Renal cortical epithelial cell (primary cell): ENCODE measurements at places on chromosomes 3 and 15.

DNA sequence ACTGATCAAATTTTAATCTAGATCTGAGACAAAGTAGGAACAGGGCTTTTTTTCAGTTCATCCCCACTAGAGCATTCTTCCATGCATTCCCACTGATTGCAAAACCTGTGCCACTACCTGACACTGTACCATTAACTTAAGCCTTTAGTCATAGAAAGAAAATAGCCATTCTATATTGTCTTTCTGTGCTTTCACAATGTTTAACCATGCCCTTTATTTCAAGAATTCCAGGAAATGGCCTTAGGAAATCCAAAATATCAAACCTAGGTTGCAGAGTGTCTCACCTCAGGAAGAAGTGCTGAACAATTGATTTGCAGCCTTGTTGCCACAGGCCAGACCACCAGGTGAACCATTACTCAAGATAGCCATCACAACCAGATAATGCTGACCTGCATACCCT is 56.2 kb upstream of the TGFBR2 start:
- peak; percentile 85 for DNase-seq

DNA sequence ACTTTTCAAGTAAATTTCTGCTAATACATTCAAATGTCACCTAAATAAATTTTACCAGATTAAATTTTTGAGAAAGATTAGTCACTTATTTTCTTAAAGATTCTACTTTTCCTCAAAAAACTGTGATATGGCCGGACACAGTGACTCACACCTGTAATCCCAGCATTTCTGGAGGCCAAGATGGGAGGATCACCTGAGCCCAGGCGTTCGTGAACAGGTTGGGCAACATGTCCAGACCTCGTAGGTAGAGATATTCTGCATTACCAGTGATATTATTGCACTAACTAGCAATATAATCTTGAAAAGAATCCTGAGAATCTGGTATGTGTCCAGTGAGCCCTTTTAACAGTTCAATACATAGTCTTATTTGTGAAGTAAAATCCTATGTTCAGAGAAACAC is 61.7 kb downstream of the CBLB start:
- no peak for DNase-seq

GRCh38 chr3:156071031-156071430 is 49.3 kb upstream of the KCNAB1 start:
- no peak for DNase-seq

DNA sequence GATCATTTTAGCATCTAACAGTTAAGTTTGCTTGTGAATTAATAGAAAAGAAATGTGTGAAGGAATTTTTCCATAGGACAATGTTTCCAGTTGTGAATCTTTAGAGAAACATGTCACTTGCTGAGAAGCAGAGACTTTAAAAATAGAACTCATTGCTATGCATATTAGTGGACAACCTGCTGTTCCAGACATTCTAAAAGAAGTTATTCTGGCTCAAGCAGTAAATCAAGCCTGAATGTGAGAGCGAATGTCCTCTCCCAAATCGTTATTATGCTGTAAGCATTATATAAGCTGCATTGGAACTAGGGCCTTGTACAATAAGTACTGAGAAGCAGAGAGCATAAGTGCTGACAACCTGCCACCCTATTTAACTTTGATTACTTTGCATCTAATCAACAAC is 990.9 kb downstream of the PLOD2 start:
- DNase-seq: no peak

- no peak for DNase-seq
Observed at GRCh38 chr15:99507016-99507503, 58.7 kb upstream of the MEF2A start.

DNA sequence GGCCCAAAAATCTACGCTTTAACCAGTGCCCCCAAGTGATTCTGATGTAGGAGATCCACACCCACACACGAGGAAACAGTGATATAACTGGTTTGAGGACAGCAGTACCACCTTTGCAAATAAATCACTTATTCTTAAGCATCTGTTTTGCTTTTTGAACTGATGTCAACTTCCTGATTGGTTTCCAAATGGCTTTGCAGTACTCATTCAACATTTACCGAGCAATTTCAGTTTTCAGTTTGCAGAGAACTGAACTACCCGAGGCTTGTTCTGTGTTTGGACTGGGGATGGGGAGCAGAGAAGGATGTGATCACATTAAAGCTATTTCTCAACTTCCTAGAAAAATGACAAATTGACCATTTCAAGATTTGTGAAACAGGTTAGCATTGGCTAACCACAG is 1.1 kb upstream of the GYG1 start:
- no peak for DNase-seq

DNA sequence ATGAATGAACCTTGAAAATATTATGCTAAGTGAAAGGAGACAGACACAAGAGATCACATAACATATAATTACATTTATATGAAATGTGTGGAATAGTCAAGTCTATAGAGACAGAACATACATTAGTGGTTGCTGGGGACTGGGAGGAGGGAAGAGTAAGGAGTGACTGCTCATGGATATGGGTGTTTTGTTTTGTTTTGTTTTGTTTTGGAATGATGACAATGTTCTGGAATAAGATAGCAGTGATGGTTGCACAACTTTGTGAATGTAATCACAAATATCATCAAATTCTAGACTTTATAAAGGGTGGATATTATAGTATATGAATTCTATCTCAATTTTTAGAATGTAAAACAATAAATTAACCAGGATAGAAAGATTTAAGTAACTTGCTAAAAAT is 57.4 kb upstream of the PHLDB2 start:
- peak; percentile 47 for DNase-seq

DNA sequence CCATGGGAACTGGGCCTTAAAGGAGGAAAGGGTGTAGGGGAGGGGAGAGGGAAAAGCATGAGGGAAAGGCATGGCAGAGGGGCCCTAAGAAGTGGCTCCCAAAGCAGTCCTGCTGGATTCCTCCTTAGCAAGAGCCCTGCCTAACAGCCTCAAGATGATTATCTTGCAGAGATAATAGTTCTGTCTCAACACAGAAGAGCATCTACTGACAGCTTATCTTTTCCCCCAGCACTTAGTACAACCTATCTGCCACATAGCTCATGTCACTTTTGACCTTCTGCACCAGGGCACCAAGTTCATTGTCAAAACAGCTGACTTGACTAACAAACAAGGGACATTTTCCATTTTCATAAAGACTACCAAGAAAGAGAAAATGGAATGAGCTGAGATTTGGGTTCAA is 86.3 kb downstream of the ANP32A start:
- no peak for DNase-seq

GRCh38 chr15:75720787-75721479 is 8.3 kb upstream of the CSPG4 start:
- DNase-seq: peak; percentile 66

DNA sequence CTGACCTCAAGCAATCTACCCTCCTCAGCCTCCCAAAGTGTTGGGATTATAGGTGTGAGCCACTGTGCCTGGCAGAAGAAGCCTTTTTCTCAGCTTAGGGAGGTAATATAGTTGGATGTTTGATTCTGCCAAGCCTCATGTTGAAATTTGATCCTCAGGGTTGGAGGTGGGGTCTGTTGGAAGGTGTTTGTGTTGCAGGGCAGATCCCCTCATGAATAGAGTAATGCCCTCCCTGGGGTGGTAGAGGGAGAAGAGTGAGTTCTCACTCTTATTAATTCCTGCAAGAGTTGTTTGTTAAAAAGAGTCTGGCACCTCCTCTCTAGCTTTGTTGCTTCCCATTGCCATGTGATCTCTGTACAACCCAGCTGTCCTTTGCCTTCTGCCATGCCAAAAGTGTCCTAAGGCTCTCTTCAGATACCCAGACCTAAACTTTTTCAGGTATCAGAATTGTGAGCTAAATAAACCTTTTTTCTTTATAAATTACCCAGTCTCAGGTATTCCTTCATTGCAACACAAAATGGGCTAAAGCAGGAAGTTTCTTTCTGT is 16.4 kb downstream of the NECTIN3 start:
- no peak for DNase-seq

DNA sequence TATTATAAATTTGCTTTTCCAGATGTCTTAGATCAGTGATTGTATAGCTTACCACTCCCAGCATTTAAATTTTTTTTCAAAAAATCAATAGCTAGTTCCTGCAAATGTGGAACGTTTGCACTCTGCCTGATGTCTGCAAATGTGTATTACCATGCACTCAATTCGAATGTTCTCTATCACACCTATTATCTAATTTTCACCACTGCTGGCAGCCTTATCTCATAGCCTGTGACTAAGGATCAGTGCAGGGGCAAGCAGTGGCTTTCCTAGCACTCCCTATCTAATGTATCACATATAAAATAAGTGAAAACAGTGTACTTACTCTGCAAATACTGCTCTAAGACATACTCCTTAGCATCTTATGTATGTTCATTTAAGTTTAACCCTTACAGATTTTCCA is 196.3 kb upstream of the PLSCR5 start:
- DNase-seq: no peak

- no peak for DNase-seq
Observed at GRCh38 chr3:65811086-65811761, 227.5 kb downstream of the MAGI1 start.

GRCh38 chr3:102165367-102165766 is 269.4 kb upstream of the ZPLD1 start:
- DNase-seq: peak; percentile 96

GRCh38 chr3:31472479-31473390 is 60.0 kb upstream of the STT3B start:
- DNase-seq: peak; percentile 86

DNA sequence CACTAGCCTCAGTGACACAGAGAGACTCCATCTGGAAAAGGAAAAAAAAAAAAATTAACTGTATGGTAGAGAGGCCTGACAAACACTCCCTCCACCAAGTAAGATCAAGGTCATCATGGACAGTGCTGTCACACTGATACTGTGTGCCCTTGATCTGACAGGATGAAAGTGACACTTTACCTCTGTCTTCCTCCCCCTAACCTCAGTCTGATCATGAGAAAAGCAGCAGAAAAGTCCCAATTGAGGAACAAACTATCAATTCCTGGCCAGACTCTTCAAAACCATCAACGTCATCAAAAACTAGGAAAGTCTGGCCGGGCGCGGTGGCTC is 26.7 kb downstream of the PGPEP1L start:
- DNase-seq: no peak

DNA sequence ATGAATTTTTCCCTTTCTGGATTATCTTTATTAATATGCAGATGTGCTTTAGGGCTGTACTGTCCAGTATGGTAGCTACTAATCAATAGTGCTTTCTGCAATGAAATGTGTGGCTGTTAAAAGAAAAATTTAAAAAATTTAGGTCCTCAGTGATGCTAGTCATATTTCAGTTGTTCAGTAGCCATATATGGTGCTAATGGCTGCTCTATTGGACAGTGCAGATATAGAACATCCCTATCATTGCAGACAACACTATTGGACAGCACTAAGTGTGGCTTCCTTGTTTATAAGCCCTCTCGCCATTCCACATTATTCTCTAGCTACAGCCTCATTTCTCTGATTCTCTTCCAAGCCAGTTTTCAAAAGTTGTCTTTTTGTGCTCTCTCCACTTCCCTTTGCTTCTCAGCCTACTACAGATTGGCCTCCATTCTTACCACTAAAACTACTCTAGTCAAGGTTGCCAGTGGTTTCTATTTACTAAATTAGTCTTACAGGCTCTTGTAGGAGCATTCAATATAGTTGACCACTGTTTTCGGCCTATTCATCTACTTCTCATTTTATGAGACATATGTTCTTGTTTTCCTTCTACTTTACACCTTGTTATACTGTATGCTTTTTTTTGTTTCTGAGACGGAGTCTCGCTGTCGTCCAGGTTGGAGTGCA is 9.5 kb downstream of the MAPK6 start:
- no peak for DNase-seq

GRCh38 chr3:65030847-65031463 is 343.2 kb upstream of the ADAMTS9 start:
- DNase-seq: peak; percentile 70

GRCh38 chr15:49239105-49239504 is 69.1 kb downstream of the GALK2 start:
- no peak for DNase-seq

DNA sequence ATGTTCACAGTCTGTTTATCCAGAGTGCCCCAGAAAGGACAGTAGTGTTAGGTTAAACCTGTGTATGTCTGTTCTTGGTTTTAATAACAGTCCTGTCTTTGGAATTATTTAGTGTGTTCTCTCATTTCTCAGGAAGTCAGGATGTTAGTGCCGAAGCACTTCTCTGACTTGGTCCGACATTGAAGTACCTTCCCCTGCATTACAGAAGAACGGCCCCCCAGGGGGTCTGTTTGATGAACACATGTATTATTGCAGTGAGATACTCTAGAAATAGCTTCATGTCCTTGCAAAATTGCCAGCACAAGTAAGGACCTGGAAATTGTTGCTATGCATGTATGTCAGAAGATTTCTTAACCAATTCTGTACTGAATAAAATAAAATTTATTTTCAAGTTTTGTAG is 110.9 kb downstream of the IGF1R start:
- DNase-seq: no peak

GRCh38 chr3:37909067-37909911 is 47.6 kb downstream of the CTDSPL start:
- peak; percentile 83 for DNase-seq
